ENCODE measurements at places on chromosomes 2 and 18.
A peak's percentile ranks its signal among the peaks of the same experiment; 100 is the strongest.

DNA sequence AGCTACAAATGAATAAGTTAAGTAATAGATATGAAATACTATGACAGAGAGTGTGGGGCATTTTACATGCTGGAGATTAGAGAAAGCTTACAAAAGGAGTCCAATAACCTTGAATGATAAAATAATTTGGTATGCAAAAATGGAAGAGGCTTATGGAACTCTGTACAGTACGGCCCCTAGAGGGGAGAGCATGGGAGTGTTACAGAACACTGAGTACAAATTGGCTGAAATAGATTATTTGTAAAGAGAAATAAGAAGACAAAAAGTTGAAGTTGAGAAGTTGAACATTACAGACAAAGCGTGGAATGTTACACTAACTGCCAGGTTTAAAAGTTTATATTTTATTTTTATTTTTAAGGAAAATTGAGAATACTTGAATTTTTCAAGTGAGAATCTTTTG is 192.1 kb upstream of the DOK6 start:
- no peak for DNase-seq

DNA sequence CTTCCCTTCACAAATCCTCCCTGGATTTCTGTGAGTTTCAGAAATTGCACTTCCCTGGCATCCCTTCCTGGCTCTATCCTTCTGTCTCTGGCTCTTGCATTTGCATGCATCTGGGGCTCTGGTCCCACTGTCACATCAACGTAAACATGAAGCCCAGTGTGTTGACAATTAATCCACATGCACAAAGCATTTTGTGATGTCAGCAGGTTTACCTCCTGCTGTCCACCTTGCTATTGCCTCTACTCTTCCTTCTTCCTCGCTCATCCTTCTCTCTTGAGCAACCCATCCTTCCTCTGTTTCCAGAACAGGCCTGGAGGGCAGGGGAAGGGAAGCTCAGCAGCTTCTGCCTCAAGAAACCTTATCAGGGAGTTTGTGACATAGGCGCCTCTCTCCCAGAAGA is 111.7 kb upstream of the ATP5MC3 start:
- no peak for DNase-seq

GRCh38 chr18:13521418-13521817 is 204.9 kb downstream of the FAM210A start:
- no peak for DNase-seq

- no peak for DNase-seq
Observed at GRCh38 chr2:112031473-112032223, 23.4 kb upstream of the TMEM87B start.

DNA sequence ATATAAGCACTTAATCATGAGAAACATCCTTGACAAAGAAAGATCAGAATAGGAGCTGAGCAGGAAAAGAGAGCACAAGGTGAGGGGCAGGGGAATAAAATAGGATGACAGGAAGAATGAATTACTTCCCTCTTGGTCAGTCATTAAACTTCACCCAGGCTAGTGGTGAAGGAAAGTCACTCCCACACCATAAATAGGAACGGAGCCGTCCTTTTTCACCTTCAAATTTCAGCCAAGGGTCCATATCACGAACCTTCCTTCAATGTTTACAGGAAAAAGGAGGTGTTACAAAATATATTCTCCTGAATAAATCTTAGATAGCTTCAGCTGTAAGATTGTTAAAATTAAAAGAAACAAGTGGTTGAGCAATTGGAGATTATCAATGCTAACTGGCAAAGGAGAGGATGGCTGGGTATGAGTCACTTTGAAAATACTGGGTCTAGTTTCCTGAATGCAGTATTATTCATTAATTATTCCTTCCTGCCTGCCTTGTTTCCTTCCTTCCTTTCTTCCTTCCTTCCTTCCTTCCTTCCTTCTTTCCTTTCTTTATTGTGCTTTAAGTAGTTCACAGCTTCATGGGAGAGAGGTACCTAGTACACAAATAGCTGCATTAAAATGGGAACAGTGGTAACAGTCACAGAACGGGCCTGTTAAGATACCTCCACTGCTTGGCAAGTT is 292.3 kb upstream of the ID2 start:
- no peak for DNase-seq

- no peak for DNase-seq
Observed at GRCh38 chr2:114949228-114949804, 506.9 kb downstream of the DPP10 start.

DNA sequence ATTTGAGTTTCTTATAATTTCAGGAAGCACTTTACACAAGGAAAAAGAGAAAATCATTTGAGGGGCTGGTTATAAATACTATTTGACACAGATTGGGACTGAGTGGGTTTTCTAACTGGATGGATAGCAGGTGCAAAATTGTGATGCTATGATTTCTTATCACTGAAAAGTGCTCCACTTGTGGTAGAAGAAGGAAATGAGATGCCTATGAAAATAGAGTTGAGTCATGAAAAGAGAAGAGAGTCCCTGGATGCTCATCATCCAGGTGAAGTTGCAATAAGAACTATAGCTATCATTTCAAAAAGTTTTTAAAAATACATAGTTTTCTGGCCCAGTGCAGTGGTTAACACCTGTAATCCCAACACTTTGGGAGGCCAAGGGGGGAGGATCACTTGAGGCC is 39.4 kb upstream of the NFE2L2 start:
- DNase-seq = no peak

DNA sequence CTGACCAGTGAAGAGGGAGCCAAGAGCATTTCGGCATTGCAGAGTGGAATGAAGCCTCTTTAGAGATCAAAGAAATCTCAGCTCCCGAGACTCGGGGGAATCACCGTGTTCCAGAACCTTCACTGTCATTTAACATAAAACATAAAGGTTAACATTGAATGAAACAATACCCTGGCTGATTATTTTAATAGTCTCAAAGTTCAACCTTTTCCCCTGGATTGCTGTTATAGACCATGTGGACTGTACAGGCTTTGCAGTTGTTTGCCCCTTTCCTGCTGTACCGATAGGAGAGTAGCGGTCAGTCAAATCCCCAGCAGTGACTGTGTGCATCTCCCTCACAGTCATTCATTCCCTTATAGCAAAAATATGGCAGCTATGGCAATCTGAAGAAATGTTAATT is 48.4 kb downstream of the POU3F3 start:
- no peak for DNase-seq

DNA sequence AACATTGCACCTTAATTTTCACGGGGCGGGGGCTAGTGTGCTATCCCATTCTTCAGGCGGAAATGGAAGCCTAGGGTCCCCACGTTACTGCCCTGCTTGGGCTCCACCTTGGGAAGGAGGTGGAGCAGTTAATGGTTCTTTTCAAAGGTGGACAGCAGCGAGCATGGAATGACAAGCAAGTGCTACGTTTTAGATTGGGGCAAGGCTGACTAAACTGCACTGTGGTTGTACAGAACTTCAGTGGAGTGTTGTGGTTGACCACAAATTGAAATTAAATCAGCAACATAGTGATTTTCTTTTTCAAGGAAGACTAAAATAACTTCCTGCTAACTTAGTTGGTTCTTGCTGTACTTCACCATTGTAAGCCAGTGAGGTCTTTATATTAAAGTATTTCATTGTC is 47.0 kb downstream of the CHRNA1 start:
- DNase-seq = peak; percentile 4

GRCh38 chr18:77197073-77197472 is 52.6 kb upstream of the GALR1 start:
- no peak for DNase-seq

GRCh38 chr2:86038291-86039081 is 67.2 kb downstream of the POLR1A start:
- peak; percentile 61 for DNase-seq

DNA sequence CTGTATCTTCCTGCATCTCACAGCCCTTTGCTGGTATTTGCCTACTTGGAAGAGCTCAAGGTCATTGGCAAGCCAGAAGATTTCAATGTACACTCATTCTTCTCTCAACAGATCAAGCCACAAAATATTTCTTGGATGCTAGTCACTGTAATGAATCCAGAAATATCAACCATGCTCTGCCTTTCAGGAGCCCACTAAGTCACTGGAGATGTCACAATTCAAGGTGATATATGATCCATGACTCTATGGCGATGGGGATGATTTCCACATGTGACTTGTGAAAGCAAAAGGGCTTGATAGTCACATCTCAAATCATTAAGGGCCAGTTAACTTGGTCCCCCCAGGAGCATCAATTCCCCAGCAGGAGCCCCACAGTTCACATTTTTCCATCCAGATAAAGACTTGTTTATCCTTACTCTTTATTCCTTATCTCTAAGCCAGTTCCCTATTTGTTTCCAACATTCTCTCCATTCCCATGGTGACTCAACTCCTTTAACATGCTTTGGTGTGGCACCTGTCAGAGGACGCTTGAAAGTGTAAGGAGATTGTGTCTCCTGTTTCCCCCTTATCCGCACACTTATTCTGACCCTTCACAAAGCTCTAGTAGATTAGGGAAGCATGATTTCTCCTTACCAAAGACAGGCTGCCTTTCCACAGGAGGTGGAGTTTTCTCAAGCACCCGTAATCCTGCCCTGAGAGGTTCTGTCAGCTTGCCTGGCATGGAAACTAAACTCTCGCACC is 15.8 kb downstream of the PKDCC start:
- no peak for DNase-seq

DNA sequence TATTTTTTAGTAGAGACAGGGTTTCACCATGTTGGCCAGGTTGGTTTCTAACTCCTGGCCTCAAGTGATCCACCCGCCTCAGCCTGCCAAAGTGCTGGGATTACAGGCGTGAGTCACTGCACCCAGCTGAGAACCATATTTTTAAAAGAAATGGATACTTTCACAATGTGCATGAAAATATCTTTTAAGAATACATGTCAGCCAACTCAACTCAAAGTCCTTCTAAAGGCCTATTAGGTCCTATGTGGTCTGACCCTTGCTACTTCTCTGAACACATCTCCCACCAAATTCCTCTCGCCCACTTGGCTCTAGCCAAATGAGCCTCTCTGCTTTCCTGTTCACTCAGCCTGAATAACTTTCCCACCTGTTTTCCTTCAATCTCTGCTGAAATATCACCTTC is 119.6 kb downstream of the MTX2 start:
- no peak for DNase-seq

DNA sequence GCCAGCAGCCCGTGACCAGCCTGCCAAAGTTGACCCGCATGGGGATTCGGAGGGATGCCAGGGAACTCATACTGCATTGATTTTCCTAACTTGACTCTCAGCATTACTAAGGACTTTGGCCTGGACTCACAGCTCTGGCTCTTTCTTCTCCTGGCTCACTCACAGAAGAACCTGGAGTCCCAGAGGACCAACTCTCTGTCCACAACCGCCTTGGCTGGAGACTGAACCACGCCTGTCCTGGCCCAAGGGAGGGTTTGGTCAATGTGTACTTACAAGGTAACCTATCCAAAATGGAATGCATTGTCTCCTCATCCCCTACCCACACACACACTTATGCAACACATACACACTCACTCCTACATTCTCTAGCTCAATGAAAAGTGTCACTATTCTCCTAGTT is 135.6 kb upstream of the KLHL29 start:
- no peak for DNase-seq

- DNase-seq = no peak
Observed at GRCh38 chr2:4973973-4974372, 718.2 kb upstream of the SOX11 start.

- DNase-seq = no peak
Observed at GRCh38 chr2:1367601-1368000, 45.7 kb upstream of the TPO start.

DNA sequence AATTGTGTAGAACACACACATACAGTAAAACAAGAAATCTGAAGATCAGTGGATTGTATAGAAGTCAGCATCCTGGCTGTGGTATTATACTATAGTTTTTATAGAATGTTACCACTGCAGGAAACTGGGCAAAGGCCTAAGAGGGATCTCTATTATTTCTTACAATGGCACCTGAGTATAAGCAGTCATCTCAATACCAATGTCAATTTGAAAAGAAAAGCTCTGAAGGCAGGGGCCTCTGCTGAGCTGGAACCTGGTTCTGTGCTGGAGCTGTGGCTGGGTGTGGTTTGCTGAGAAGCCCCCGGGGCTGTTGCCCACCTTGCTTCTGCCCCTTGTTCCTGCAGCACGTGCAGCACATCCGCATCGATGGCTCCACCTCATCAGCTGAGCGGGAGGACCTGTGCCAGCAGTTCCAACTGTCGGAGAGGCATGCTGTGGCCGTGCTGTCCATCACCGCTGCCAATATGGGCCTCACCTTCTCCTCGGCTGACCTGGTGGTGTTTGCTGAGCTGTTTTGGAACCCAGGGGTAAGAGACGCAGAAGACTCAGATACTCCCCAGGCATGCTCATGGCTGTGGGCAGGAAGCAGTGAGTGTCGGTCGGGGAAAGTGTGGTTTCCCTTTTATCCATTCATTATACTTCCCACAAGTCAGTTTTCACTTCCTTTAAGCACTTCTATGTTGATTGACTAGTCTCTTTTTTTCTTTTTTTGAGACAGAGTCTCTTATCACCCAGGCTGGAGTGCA is 23.5 kb upstream of the RPL37A start:
- DNase-seq = no peak

DNA sequence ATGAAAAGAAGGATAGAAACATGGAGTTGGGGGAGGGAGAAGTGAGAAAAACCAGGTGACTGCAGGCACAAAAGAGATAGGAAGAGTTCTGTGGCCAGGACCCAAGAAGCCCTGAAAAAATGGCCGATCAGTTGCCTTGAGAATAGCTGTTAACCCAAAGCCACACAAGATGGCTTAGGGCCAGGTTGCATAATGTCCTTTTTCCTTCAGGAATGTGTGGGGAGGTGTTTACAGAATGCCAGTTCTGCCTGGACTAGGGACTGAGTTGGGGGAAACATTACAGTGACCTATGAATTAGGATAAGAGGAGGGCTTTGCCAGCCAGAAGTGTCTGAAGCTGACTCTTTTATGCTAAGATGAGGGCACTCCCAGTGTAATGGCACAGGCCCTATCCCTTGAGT is 17.1 kb downstream of the FAM110C start:
- DNase-seq = no peak

DNA sequence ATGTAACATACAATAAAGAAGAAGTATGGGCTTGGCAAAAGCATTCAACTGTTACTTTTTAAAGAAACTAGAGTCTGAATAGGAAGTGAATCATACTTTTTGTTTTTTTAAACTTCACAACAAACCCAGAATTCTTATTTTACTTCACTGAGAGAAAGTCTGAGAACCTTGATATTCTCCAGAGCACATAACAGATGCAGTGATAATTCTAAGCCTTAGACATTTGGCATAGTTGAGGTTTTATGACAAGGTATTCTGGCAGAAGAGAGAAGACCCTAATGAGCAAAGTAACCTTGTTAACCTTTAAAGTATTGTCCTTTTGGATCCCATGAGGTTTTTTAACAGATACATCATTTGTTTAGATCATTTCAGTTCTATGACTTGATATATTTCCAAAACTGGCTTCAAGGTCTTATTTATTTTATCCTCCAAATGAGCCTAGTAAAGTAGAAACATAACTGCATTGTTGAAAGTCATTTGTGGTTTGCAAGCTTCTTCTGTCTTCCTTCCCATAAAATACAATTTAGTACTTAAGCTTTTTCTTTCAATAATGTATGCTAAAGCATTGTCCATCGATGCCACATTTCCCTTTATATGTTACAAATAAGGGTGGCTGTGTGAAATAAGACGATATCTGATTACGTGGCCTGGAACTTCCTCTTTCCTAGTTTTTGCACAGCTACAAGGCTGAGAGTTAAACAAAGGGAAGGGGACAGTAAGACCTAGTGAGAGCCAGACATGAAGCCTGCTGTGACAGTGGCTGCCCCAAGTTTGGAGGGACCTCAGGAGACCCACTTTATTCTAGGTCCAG is 86.1 kb upstream of the ITPRID2 start:
- DNase-seq = no peak

- DNase-seq = no peak
Observed at GRCh38 chr2:221649051-221649775, 77.1 kb upstream of the EPHA4 start.
